ENCODE measurements at places on chromosomes 16 and 17.

DNA sequence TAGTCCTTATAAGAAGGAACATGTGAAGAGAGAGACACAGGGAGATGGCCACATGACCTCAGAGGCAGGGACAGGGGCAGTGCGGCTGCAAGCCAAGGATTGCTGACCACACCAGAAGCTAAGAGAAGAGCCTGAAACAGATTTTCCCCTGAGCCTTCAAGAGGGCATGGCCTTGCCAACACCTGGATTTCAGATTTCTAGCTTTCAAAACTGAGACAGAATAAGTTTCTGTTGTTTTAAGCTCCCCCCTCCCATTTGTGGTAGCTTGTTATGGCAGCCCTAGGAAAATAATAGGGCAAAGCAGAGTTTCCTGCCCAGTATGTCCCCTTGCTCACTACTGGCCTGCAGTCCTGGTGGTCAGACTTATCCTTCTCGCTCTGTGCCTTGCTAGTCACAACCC lies 204.5 kb downstream of the CCDC182 start:
- DNase-seq: no peak

- DNase-seq: no peak
Measured at GRCh38 chr17:29557085-29557738, 9.6 kb downstream of the ABHD15 start.

GRCh38 chr17:64940055-64940454 lies 20.8 kb upstream of the LRRC37A3 start:
- DNase-seq: no peak

DNA sequence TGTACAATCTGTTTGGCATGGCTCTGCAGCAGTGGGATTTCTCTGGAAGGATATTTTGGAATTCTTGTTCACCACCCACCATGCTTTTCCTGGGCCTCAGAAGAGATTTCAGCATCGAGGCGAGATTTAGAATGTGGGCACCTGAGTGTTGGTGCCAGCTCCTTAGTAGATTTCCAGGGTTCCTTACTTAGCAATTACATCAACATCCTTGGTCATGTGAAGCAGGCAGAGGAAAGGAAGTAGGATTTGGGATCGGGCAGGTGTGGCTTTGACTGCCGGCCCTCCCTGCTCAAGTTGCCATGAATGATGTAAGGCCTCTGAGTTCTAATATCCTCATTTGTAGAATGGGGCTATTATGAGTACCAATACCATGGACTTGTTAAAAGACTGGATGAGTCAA lies 13.1 kb upstream of the RBFOX1 start:
- no peak for DNase-seq

Measured in CD4-positive, alpha-beta T cell treated with Interleukin-2 at 100 ng/mL for 4 hours (primary cell).